ENCODE measurements at places on chromosomes 16 and 17. TPM values are rescaled to one million over a fixed set of nuclear protein-coding genes. Genes with fewer than 3 reads are reported as not detected.

DNA sequence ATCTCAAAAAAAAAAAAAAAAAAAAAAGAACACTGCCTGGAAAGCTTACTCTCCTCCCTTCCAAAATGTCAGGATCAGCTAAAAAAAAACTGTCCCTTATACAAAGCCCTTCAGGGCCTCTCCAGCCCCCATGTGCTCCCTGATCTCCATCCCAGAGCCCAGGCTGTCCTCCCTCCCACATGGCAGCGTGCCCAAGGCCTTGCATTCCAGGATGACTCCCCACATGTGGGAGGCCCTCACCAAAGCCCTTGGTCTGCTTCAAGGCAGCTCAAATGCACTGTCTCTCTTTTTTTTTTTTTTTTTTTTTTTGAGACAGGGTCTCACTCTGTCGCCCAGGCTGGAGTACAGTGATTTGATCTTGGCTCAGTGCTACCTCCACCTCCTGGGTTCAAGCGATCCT, 2.3 kb downstream of the FDXR start:
- H3K27ac ChIP-seq: no peak overlapping the region
- no peak for DNase-seq
- H3K4me1 ChIP-seq: peaks cover 15% of the 10 kb centered on the region
- no peaks in the 10 kb centered on the region for H3K27me3 ChIP-seq

- no peak for DNase-seq
- H3K27me3 ChIP-seq: no peaks in the 10 kb centered on the region
- H3K27ac ChIP-seq: no peak overlapping the region
- no peak overlapping the region for H3K4me3 ChIP-seq
- H3K36me3 ChIP-seq: no peaks in the 10 kb centered on the region
These were observed 31.0 kb upstream of the BHLHA9 start for GRCh38 chr17:1239210-1239609.

GRCh38 chr16:84312783-84313382, 18.2 kb downstream of the WFDC1 start:
- H3K36me3 ChIP-seq: no peaks in the 10 kb centered on the region
- DNase-seq: peak; percentile 69
- peak overlapping the region; percentile 8 for H3K4me3 ChIP-seq
- peaks cover 6% of the 10 kb centered on the region for H3K4me1 ChIP-seq
- H3K27me3 ChIP-seq: no peaks in the 10 kb centered on the region

- H3K36me3 ChIP-seq: no peaks in the 10 kb centered on the region
- H3K4me3 ChIP-seq: no peak overlapping the region
- DNase-seq: no peak
- no peaks in the 10 kb centered on the region for H3K27me3 ChIP-seq
- no peaks in the 10 kb centered on the region for H3K4me1 ChIP-seq
These were observed 912.3 kb downstream of the KCNJ2 start for GRCh38 chr17:71081666-71082065.

GRCh38 chr17:4590981-4591453, 6.7 kb downstream of the SMTNL2 start:
- no peaks in the 10 kb centered on the region for H3K27me3 ChIP-seq
- no peaks in the 10 kb centered on the region for H3K36me3 ChIP-seq
- peaks cover 14% of the 10 kb centered on the region for H3K4me1 ChIP-seq

- peak overlapping the region; percentile 18 for H3K4me3 ChIP-seq
- no peaks in the 10 kb centered on the region for H3K36me3 ChIP-seq
- H3K27ac ChIP-seq: peak overlapping the region; percentile 89
- peaks cover 62% of the 10 kb centered on the region for H3K4me1 ChIP-seq
These were observed 8.8 kb downstream of the CYGB start for GRCh38 chr17:76528528-76529223.

- H3K4me3 ChIP-seq: no peak overlapping the region
- no peak overlapping the region for H3K27ac ChIP-seq
- H3K36me3 ChIP-seq: no peaks in the 10 kb centered on the region
These were observed 60.4 kb upstream of the IRX6 start for GRCh38 chr16:55263271-55264250.

GRCh38 chr17:77316191-77316641, 175.4 kb downstream of the SEC14L1 start:
- peak; percentile 74 for DNase-seq
- peak overlapping the region; percentile 47 for H3K27ac ChIP-seq
- H3K4me1 ChIP-seq: peaks cover 37% of the 10 kb centered on the region
- no peaks in the 10 kb centered on the region for H3K36me3 ChIP-seq
- H3K27me3 ChIP-seq: no peaks in the 10 kb centered on the region

GRCh38 chr16:85286951-85287814, 174.9 kb upstream of the CIBAR2 start:
- no peaks in the 10 kb centered on the region for H3K27me3 ChIP-seq
- no peak overlapping the region for H3K27ac ChIP-seq
- H3K4me1 ChIP-seq: peaks cover 15% of the 10 kb centered on the region

- no peaks in the 10 kb centered on the region for H3K36me3 ChIP-seq
- no peak overlapping the region for H3K27ac ChIP-seq
- H3K27me3 ChIP-seq: no peaks in the 10 kb centered on the region
These were observed 30.0 kb downstream of the SDK2 start for GRCh38 chr17:73614256-73614655.

- no peaks in the 10 kb centered on the region for H3K4me1 ChIP-seq
- no peak for DNase-seq
These were observed 4.2 kb downstream of the SHISA6 start for GRCh38 chr17:11245187-11245586.

DNA sequence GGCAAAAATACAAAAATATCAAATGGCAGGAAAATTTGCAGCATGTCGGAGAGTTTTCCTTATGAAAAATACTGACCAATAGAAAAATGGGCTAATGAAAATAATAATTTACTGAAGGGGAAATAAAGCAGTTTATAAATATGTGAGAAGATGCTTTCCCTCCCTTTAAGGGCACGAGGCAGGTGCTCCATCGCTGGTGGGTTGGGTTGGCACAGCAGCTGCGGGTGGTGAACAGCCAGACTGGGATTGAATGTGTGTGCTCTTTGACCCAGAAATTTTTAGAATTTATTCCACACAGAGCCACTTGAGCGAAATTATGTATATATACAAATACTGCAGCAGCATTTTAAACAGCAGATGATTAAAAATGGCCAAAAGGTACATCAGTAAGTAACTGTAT, 109.1 kb upstream of the ZNF750 start:
- H3K4me1 ChIP-seq: no peaks in the 10 kb centered on the region
- no peak for DNase-seq
- H3K4me3 ChIP-seq: no peak overlapping the region
- H3K27me3 ChIP-seq: no peaks in the 10 kb centered on the region

- H3K4me1 ChIP-seq: peaks cover 18% of the 10 kb centered on the region
- no peak overlapping the region for H3K4me3 ChIP-seq
These were observed 152.4 kb downstream of the ZNF423 start for GRCh38 chr16:49703483-49703882.

DNA sequence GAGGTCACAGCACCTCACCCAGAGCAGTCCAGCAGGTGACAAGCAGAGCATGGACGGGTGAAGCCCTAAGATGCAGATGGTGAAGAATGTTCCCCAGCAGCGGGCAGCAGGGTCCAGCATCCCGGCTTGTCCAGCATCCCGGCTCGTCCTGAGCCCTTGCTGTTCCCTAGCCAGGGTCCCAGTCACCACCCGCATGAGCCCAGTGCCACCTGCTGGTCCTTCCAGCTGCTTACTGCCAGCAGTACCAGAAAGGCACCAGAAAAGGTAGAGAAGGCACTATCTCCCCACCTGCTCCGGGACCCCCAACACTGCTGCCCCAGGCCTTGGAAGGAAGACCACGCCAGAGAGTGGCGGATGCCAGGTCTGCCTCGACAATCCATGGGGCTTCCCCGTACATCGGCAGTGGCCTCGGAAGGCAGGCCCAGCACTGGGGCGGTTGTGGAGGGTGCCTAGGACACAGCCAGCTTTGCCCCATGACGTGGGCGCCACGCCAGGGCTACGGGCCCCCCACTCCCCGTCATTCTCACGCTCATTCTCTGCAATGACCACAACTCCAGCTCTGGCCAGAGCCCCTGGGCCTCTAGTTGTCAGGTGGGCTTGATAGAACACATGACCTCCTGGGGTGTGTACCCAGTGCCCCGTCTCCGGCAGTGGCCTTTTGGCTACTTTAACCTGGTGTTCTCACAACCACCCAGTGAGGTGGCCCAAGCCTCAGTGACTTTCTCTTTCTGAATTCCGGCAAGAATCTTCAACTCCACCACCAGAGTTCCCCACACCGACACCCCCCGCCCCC, 1.4 kb downstream of the CENPX start:
- no peak overlapping the region for H3K27ac ChIP-seq
- no peaks in the 10 kb centered on the region for H3K27me3 ChIP-seq
- no peaks in the 10 kb centered on the region for H3K36me3 ChIP-seq
- H3K4me3 ChIP-seq: peak overlapping the region; percentile 98
- H3K4me1 ChIP-seq: peaks cover 20% of the 10 kb centered on the region

GRCh38 chr16:61313931-61314330, 722.3 kb downstream of the CDH8 start:
- no peaks in the 10 kb centered on the region for H3K4me1 ChIP-seq
- no peak for DNase-seq
- no peaks in the 10 kb centered on the region for H3K36me3 ChIP-seq
- H3K4me3 ChIP-seq: no peak overlapping the region
- H3K27me3 ChIP-seq: no peaks in the 10 kb centered on the region

GRCh38 chr17:27743281-27743885, 56.9 kb downstream of the NOS2 start:
- H3K4me3 ChIP-seq: no peak overlapping the region
- H3K27ac ChIP-seq: no peak overlapping the region
- H3K27me3 ChIP-seq: no peaks in the 10 kb centered on the region
- no peaks in the 10 kb centered on the region for H3K4me1 ChIP-seq

DNA sequence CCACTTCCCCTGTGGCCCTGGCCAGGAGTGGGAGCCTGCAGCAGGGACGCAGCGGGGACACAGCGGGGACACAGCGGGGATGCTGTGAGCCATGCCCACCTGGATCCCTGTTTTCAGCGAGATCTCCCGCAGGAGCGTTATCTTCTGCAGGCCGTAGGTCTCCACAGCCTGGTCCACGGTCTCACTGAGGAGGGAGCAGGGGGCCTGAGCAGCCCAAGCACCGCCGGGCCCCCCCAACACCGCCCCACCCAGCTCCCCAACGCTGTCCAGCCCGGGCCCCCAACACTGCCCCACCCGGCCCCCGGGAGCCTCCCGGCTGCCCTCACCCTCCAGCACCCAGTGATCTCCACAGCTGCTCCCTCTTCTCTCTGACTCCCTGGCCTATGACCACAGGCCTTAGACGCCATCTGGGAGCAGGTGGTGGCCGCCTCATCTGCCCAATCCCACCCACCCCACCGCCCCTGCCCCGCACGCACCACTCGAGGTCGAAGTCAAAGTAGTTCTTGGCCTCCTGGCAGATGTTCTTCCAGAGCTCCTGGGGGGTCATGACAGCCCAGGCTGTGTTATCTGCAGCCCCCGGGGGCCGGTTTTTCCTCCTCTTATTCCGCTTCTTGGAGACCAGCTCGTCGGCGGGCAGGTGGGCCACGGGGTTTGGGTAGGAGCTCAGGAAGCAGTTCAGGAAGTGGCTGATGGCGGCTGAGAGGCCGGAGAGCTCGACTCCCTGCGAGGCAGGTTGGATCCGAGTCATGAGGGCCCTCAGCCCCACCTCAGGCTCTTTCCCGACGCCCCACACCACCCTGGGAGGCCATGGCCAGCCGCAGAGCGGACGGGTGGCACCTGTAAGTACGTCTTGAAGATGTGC, 17.0 kb downstream of the CLUH start:
- H3K36me3 ChIP-seq: peaks cover 81% of the 10 kb centered on the region
- no peaks in the 10 kb centered on the region for H3K27me3 ChIP-seq
- peaks cover 1% of the 10 kb centered on the region for H3K4me1 ChIP-seq
- no peak overlapping the region for H3K4me3 ChIP-seq
- DNase-seq: peak; percentile 59

- no peak for DNase-seq
- no peaks in the 10 kb centered on the region for H3K27me3 ChIP-seq
- peaks cover 9% of the 10 kb centered on the region for H3K4me1 ChIP-seq
These were observed 106.4 kb downstream of the SLC39A11 start for GRCh38 chr17:72985882-72986720.

DNA sequence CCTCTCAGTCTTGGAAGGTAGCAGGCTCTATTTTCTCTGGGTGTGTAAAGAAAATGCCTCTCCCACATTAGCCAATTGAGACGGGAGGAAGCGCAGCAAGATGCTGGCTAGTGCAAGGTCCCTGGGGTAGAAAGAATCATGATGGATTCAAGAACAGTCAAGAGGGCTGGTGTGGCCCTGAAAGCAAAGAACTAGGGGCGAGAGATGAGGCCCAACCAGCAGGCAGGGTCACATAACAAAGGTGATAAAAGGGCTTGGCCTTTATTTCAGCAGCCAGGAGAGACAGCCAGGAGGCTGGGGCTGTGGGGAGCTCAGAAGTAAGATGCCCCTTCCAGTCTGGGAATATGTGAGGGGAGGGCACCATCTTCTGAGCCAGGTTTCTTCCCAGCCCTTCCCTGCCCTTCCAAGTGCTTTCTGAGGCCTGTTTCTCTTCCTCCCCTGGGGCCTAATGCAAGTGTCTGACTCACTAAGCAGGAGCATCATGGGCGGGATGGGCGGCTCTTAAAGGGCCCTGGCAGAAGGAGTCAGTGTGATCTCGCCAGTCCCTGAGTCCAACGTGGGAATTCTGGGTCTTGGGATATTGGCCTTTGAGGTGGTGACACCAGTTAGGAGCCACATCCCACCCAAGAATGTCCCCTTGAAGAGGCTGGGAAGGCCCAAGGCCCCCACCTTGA, 3.9 kb upstream of the NLRC5 start:
- peaks cover 13% of the 10 kb centered on the region for H3K4me1 ChIP-seq
- no peak for DNase-seq
- H3K27ac ChIP-seq: no peak overlapping the region
- H3K4me3 ChIP-seq: no peak overlapping the region
- no peaks in the 10 kb centered on the region for H3K27me3 ChIP-seq

DNA sequence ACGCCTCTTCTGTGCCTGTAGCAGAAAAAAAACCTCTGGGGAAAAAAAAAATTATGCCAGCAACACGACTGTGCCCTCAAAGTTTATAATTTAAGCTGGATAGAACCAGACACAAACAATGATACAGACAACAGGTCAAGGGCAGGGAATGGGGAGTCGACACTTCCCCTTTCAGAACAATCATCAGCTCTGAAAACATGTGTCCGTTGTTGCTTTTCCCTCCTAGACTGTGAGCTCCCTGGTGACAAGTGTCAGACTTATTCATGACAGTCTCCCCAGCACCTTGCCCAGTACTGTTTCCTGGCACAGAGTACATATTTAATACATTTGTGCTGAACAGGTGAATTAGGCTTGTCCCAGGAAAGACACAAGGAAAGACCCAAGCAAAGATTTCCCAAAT, 178.3 kb downstream of the SOX9 start:
- H3K4me1 ChIP-seq: no peaks in the 10 kb centered on the region
- H3K27me3 ChIP-seq: no peaks in the 10 kb centered on the region
- DNase-seq: no peak
- no peak overlapping the region for H3K4me3 ChIP-seq
- H3K36me3 ChIP-seq: no peaks in the 10 kb centered on the region

The IL17C gene
- total RNA-seq: not detected

The MRPL12 gene
- total RNA-seq: 40.3 TPM

The RPRML gene
- total RNA-seq: 0.38 TPM

The SYT17 gene
- total RNA-seq: 13.7 TPM

The TMEM114 gene
- not detected for total RNA-seq

The C16orf86 gene
- total RNA-seq: 3.8 TPM

The MGAT5B gene
- 2.0 TPM for total RNA-seq

The BAHCC1 gene
- 23.3 TPM for total RNA-seq

The TBC1D26 gene
- total RNA-seq: not detected

The BICDL2 gene
- total RNA-seq: 16.3 TPM

The CDH13 gene
- 27.2 TPM for total RNA-seq

The KRT34 gene
- total RNA-seq: not detected

The ITGAD gene
- 0.20 TPM for total RNA-seq

The CDH5 gene
- total RNA-seq: 144 TPM

The WFIKKN1 gene
- total RNA-seq: 1.5 TPM

The ARL5C gene
- total RNA-seq: not detected
